ENCODE measurements at places on chromosomes 3 and 15. TPM values are rescaled to one million over a fixed set of nuclear protein-coding genes. Genes with fewer than 3 reads are reported as not detected.

DNA sequence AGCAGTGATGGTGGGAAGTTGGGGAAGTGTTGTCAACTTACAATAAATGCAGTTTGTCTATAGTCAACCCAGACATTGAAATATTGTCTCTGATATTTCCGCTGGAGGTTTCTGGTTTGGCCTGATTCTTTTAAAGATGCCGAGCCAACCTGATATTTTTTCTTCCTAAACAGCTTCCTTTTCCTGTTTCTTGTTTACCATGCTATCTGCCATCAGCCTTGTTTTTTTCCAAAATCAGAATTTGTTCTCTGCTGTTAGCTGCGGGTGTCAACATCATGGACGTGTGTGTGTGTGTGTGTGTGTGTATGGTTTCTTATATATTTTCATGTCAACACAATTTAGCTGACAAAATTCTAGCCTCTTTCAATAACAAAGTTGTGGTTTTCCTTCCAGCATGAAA is 41.2 kb upstream of the XCR1 start:
- DNase-seq = no peak

The NANOGP8 gene
- not detected for total RNA-seq

GRCh38 chr3:9081184-9081818 is 118.0 kb upstream of the RAD18 start:
- peak; percentile 19 for DNase-seq

- no peak for DNase-seq
These were observed 144.8 kb downstream of the ARPP21 start for GRCh38 chr3:35784169-35784568.

The TM4SF18 gene
- 4.1 TPM for total RNA-seq

GRCh38 chr3:140545756-140546155 is 132.1 kb upstream of the TRIM42 start:
- DNase-seq = no peak

- DNase-seq = no peak
These were observed 69.3 kb downstream of the MESD start for GRCh38 chr15:80920271-80920699.

The CD96 gene
- total RNA-seq = 0.57 TPM

GRCh38 chr3:60579734-60580133 is 671.5 kb downstream of the FHIT start:
- no peak for DNase-seq

- DNase-seq = no peak
These were observed 87.1 kb downstream of the WNT7A start for GRCh38 chr3:13792512-13793371.

DNA sequence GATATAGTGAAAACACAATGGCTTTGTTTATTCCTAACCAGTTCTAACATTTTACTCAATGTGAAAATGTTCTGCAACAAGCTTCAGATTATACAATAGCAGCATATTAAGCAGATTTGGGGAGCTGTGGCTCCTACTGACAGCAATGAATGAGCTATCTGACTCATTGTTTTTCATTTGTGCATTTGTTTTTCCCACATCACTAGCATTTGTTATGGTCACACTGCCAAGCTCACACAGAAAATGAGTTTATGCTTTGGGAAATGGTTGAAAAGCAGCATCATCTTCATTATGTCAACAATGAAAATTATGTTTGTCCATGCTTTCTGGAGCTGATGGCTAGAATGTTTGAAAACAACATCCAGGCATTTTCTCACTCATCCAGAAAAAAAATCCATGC is 53.5 kb downstream of the ZPLD1 start:
- no peak for DNase-seq

All from cardiac septum (tissue), 1 donor.